ENCODE measurements at places on chromosomes 2 and 18.

DNA sequence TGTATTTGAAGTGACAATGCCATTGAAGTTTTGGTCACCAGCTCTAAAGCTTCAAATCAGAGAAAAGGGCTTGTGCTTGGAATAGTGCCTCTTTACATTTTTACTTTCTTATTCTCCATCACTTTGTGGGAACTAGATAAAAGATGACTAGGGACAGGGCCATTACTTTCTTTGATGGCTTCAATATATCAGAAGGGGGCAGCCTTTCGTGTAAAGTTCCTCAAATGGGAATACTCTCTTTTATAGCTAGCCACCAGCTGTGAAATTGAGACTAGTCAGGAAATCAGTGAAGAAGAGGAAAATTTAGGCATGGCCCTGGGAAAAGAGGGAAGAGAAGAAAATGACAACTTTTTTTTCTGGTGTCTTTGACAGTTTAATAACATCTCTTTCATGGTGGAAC lies 242.5 kb downstream of the DCC start:
- DNase-seq, result no peak

DNA sequence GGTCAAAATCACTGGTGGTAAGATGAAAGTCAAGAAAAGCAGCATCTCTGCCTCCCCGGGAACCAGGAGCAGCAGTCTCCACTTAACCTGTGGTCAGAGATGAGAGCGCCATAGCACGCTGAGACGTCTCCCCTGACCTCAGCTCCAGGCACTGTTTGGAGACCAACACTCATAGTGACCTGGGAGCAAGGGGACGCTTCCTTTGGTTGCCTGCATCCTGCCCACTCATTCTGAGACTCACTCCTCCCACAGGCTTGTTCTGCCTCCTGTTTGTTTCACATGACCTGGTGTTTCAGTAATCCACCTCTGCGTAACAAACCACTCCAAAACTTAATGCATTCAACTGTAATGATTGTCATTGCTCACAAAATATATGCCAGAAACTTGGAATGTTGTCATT lies 139.3 kb downstream of the ACOXL start:
- no peak for DNase-seq

DNA sequence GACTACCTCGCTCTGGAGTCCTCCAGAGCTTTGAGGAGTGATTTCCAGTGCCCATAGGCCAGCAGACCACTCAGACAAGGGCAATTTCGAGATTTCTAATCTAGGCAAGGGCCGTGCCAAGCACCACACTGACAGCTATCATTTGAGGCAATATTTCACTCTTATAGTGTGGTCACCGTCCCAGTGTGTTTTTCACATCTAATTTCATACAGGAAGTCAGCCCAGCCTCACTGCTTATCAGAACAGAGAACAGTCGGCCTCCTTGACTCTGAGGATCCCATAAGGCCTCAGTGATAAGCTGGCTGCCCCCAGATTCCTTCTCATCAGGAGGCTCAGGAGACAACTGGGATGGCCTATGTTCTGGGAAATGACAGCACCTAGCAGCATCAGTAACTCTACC lies 581 bp downstream of the CAPN14 start:
- DNase-seq, result no peak

DNA sequence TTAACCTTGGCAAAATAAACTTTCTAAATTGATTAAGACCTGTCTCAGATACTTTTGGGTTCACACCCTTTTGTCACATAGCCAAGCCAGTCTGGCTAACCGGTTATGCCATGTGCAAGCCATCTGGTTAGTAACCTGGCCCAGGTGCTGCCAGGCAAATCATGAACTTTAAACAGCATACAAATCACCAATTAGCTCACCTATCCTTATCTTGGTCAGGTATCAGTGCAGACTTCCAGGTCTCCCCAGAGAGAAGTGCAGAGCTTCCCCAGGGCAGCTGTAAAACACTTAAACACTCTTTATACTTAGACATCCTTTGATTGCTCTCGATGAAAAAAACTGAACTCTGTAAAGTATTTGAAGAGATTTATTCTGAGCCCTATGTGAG lies 14.9 kb upstream of the MC5R start:
- DNase-seq, result no peak

- no peak for DNase-seq
These were observed 301.3 kb upstream of the SALL3 start for GRCh38 chr18:78678318-78678695.

GRCh38 chr2:36965751-36966369 lies 476 bp downstream of the STRN start:
- peak; percentile 87 for DNase-seq

DNA sequence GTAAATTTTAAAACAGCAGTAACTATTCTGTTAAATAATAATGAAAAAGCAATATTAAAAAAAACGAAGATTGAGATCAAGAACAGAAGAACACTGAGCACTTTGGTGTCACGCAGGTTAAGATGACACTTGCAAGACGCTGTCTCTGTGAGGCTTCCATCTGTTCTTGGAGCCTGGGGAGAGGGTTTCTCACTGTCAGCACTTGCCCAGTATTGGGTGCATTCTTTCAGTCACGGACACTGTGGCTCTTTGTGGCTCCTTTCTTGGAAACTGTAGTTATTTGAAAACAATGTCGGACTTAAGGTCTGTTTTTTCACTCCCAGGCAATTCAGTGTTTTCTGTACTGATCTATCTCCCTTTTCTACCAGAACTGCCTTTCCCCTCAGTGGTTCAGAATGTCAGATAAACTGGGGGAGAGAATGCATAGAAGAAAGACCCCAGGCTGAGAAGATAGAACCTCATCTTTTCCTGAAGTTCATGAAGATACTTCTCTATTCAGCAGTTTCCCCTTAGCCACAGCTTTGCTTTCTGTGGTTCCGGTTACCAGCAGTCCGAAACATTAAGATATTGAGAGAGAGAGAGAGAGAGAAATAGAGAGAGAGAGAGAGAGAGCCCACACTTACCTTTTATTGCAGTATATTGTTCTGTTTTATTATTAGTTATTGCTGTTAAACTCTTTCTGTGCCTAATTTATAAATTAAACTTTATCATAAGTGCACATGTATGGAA lies 283.3 kb downstream of the DCDC2C start:
- no peak for DNase-seq

- DNase-seq, result no peak
These were observed 56.1 kb downstream of the HS6ST1 start for GRCh38 chr2:128262315-128263253.

DNA sequence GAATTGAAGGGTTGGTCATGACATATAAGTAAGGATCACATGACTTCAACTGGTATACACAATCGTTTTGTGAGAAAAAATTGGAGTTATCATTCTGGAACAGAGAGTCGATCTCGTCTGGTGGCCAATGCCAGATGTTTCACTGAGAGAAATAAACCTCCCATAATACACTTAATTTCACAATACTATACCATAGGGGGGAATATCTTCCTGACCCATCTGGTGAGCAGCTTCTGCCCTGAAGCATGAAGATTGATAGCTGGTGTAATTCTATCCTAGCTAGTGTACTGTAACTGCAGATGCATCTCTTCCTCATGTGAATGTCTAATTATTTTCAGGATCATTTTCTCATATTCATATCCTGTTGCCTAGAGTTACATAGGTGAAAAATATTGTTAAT lies 15.7 kb upstream of the CDH7 start:
- no peak for DNase-seq

DNA sequence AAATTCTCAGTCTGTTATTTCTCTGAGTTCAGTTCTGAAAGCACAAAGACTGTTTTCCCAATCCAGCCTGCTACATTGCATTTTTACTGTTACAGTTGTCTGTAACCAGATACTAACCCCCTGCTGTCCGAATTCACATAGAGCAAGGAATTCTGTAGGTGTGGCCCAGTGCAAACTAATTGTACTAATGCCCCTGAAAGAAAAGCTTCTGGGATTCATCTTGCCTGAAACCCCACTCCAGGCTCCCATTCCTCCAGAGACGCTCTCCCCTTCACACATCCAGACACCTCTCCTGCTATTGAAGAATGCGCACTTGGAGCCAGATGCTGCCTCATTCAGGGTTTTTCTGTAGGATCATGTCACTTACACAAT lies 127.0 kb downstream of the TTC32 start:
- no peak for DNase-seq

DNA sequence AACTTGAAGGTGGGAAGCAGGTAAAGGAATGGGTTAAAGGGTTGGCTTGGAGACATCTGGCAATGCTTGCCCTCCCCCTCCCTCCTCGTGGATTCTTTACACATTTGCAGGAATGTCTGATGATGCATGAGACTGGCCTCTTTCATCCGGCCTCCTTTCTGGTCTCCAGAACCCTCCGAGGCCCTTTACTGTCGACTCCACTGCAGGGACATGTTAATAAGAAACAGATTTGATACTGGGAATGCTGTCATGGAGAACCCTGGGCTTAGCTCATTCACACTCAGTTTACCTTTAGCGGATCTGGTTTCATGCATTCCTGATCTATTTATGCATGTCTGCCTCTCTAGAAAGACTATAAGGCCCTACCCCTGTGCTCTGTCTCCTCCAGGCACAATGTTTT lies 238.7 kb downstream of the TGIF1 start:
- no peak for DNase-seq

DNA sequence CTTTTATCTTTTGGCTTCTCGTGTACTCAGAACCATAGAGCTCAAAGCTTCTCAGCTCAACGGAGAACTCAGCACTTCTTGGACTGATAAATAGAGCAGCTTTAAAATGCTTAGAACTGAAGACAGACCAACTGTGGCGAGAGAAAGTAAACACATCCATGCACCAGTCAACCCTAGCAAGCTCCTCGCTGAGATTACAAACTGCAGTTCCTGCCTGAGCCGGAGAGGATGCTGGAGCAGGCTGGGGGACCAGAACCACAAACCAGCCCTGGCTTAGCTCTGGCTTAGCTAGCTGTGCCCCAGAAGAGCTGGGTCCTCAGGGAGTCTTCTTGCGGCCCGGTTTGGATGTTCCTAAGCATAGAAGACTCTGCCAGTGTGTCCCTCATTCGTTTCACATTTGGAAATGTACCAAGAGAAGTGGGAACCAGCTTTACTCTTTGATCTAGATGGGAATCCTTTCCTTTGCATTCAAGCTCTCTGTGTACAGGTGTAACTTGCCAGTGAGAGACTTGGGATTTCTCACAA lies 5.6 kb downstream of the PAX8 start:
- DNase-seq, result no peak

DNA sequence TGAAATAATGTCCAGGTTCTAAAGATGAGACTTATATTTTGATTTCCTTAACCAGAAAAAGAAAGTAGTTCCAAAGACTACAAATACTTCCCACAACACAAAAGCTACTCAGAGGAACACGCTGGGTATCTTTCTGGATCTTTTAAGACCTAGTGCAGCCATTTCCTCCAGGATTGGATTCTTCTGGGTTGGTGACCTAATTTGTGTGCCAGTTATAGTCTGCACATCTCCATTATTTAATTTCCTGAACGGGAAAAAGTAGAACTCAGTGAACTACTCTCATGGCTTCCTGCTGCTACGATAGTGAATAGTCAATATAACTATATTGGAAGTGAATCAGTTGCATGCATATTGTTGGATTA lies 1.5 kb downstream of the TMEM87B start:
- no peak for DNase-seq

DNA sequence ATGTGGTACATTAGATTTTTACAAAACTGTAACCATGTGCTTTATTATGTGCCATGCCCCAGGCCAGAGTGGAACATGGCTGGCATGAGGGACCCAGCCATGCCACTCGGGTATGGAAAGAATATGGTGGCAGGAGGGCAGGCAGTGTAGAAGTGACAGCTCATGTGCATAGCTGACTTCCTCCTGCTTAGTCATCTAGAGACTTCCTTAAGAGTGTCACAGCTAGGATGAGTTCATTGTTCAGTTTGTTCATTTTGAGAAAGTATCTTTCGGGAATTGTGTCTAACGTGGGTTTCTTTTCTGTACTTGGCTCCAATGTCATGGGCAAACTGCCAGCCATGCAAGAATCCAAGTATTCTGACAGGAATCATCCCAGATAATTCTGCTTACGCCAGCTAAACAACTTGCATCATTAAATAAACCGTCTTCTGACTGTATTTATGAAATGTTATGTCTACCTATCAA lies 94.3 kb upstream of the ITGB6 start:
- no peak for DNase-seq

GRCh38 chr18:48711651-48712486 lies 173.0 kb downstream of the CTIF start:
- DNase-seq, result peak; percentile 76

DNA sequence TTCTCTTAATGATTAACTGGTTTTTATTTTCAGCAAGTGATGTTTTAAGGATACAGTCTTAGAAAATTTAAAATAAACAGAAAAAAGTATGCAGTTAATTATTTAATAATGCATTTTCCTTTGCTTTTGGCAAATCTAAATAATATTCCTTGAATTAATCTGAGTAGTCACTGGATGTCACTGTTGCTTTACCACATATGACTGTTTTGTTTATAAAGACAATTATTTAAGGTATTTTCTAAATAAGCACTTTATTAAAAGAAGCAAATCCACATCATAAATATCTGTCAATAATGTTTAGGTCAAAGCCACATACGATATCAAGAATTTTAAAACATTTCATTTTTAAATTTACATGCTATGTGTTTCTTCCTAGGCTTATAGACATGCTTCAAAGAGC lies 40.6 kb upstream of the TFPI start:
- DNase-seq, result no peak
